ENCODE measurements at places on chromosomes 5 and 9.

GRCh38 chr9:99073985-99074901 is 30.7 kb upstream of the TGFBR1 start:
- no peak for DNase-seq

DNA sequence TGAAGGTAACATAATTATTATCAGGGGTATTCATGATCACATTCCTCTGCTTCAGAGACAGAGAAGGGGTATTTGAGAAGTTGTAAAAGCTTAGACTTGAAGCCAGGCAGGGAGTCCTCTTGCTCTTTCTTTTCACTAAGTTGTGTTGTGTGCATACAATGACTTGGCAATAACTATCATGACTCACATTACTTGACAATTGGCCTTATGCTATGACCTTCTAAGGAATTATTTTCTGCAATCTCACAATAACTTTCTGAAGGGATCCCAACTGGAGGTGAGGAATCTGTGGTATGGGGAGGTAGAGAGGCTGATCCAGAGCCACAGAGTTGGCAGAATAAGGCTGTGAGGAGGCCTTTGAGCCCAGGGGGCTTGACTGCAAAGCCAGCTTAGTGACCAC is 622.3 kb downstream of the MTRR start:
- no peak for DNase-seq

- no peak for DNase-seq
Observed at GRCh38 chr5:6407558-6408259, 29.4 kb upstream of the MED10 start.

- no peak for DNase-seq
Observed at GRCh38 chr5:142934051-142934762, 164.0 kb downstream of the ARHGAP26 start.

GRCh38 chr9:127711831-127712274 is 3.6 kb downstream of the PTRH1 start:
- DNase-seq: peak; percentile 4

GRCh38 chr9:127058645-127059021 is 63.8 kb downstream of the ANGPTL2 start:
- DNase-seq: no peak

GRCh38 chr5:79878721-79879336 is 112.2 kb downstream of the MTX3 start:
- DNase-seq: peak; percentile 41

DNA sequence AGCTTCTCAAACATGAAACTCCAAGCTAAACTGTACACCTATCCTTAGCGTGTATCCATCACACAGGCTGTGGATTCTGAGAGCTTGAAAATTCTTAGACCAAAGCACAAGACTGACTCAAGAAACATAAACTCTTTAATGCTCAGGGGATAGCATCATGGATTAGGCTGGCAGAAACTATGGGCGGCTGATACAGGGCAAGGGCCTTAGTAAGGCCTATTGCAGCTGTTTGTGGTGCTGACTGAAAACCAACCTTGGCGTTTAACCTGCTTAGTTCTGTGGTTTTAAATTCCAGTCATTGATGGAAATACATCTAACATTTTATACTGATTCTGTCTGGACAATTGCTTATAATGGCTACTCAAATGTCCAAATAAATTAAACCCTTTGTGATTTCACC is 183.7 kb downstream of the TLR4 start:
- DNase-seq: no peak

GRCh38 chr5:12335938-12336337 is 431.7 kb upstream of the CTNND2 start:
- DNase-seq: no peak

GRCh38 chr9:69412741-69413150 is 87.7 kb downstream of the ENTREP1 start:
- DNase-seq: peak; percentile 54

DNA sequence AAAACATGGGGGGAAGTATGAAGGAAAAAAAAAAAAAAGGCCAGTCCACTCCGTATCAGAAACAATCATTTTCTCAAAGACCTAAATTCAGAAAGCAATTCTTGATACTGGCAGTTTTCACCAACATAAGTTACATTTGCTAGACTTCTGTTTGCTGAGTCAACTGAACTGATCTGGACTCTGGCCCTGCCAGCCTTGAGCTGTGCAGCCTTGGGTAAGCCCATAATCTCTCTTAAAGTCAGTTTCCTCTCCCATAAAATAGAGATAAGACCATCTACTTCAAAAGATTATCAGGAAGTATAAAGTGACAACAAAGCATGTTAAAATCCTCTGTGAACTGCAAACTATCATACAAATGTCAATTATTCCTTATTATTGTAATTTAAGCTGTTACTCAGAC is 106.8 kb downstream of the MAPKAP1 start:
- no peak for DNase-seq

DNA sequence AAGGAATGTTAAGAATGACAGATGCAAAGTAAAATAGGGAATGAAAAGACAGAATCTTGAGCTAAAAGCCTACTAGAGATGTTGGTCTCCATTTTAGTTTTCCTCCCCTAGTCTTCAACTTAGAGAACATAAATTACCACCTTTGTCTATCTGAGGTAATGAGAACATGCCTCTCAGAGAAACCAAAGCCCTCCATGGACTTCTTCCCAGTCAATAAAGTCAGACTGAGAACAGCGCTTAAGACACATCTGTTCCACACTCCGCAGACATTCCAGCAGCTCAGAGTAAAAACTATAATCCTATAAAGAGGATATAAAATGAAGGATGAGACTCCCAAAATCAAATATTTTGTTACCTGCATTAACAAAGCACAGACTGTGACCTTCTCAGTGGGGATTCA is 79.2 kb downstream of the DPYSL3 start:
- DNase-seq: no peak

- no peak for DNase-seq
Observed at GRCh38 chr5:179793468-179794139, at the start of gene LTC4S. Gene LTC4S (plus strand): TSS chr5:179793986. CDS start chr5:179794081, 95 bp downstream.

- DNase-seq: no peak
Observed at GRCh38 chr9:21788752-21789151, 13.7 kb upstream of the MTAP start.

Data from ACHN (cell line).